ENCODE measurements at places on chromosomes 3 and 15. TPM values are rescaled to one million over a fixed set of nuclear protein-coding genes. Genes with fewer than 3 reads are reported as not detected.

Gene CFAP44
- 2.4 TPM for total RNA-seq

Gene OPA1
- total RNA-seq: 89.7 TPM

Gene OCA2
- total RNA-seq: not detected

Gene IGSF11
- total RNA-seq: not detected

Gene VILL
- 1.0 TPM for total RNA-seq

Gene GLDN
- total RNA-seq: not detected

Gene NANOGP8
- total RNA-seq: not detected

Gene WDR93
- not detected for total RNA-seq

Gene CHRNA7
- total RNA-seq: 2.0 TPM

Gene SCG3
- not detected for total RNA-seq

Gene RTP3
- not detected for total RNA-seq

Gene TIMP4
- not detected for total RNA-seq

Gene ERICH6
- total RNA-seq: not detected

Gene BOC
- total RNA-seq: 15.3 TPM

Gene KNG1
- not detected for total RNA-seq

Gene PLCH1
- 0.53 TPM for total RNA-seq

Gene STAC
- 28.3 TPM for total RNA-seq

Gene CSTA
- 1.7 TPM for total RNA-seq

Gene RHCG
- total RNA-seq: not detected

Gene TNNC1
- 0.13 TPM for total RNA-seq

Gene FOXB1
- total RNA-seq: not detected
